ENCODE measurements at places on chromosomes 7 and 10. TPM values are rescaled to one million over a fixed set of nuclear protein-coding genes. Genes with fewer than 3 reads are reported as not detected.

Gene LRRC17
- 381 TPM for total RNA-seq

Gene ITPRID1
- total RNA-seq, result not detected

Gene C10orf90
- not detected for total RNA-seq

Gene FANK1
- total RNA-seq, result 8.5 TPM

Gene CYP2W1
- not detected for total RNA-seq

Gene TMEM168
- total RNA-seq, result 20.0 TPM

Gene VPS37D
- total RNA-seq, result 7.5 TPM

Gene AOAH
- not detected for total RNA-seq

Gene AGBL3
- total RNA-seq, result 0.52 TPM

Gene HMX3
- total RNA-seq, result 0.16 TPM

Gene CCDC71L
- 13.7 TPM for total RNA-seq
